SK-N-DZ (cell line): ENCODE measurements at places on chromosomes 11 and 22.

DNA sequence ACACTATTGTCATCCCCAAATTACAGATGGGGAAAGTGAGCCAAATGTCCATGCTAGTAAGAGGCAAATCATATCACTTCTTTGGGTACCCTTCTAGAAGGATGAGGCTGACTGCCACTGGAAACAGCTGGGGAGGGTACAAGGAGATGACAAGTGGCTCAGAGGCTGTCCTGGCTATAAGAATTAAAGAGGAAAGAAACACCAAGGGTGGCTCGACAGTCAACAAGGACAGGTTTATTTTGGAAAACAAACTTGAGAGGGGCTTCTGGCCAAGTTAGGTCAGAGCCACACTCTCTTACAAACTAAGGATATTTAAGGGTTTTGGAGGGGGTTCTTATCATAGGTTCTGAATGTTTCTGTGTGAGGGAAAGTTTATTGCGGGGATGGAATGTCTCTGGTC, 2.1 kb upstream of the MIF start:
- DNase-seq, result no peak

- no peak for DNase-seq
Observed at GRCh38 chr11:79102840-79103239, 338.0 kb downstream of the TENM4 start.

- DNase-seq, result no peak
Observed at GRCh38 chr11:119650251-119650650, 78.7 kb downstream of the NECTIN1 start.

- no peak for DNase-seq
Observed at GRCh38 chr11:86208572-86208971, 36.0 kb upstream of the EED start.

DNA sequence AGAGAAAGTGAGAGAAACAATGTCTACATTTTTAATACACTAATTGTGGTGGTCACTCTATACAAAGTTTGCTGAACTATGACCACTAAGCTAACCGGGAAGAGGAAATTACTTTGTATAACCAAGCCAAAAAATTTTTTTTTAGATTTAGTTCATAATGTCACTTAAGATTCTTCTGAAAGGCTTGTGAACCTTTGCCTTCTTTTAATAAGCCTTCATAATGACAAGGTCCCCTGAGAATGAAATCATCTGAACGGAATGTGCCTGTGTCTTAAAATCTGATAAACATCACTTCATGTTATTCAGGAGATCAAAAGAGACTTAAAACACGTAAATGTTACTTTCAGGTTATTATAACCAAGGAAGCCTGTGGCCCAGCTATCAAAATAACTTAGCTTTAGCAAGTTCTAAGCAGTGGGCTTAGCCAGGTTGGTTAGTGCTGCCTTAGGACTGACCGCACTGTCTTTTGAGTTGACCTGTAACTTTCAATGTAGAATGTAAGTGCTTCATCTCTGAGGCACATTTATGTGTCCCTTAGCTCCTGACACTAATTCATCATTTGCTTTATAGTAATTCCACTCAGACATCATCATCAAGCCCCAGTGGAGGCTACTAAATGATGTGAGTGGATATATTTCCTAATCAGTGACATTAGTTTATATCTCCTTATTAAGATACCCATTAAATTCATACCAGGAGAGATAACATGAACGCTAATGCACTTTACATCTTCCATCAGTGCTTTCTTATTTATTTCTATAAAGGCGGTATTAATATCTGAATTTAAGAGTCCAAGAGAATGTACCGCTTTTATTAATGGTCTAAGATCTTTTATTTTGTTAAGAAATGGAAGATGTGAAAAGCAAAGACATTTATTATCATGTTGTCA, 122.5 kb downstream of the WNT11 start:
- no peak for DNase-seq

GRCh38 chr11:94477624-94478023, 16.0 kb downstream of the MRE11 start:
- DNase-seq, result no peak

DNA sequence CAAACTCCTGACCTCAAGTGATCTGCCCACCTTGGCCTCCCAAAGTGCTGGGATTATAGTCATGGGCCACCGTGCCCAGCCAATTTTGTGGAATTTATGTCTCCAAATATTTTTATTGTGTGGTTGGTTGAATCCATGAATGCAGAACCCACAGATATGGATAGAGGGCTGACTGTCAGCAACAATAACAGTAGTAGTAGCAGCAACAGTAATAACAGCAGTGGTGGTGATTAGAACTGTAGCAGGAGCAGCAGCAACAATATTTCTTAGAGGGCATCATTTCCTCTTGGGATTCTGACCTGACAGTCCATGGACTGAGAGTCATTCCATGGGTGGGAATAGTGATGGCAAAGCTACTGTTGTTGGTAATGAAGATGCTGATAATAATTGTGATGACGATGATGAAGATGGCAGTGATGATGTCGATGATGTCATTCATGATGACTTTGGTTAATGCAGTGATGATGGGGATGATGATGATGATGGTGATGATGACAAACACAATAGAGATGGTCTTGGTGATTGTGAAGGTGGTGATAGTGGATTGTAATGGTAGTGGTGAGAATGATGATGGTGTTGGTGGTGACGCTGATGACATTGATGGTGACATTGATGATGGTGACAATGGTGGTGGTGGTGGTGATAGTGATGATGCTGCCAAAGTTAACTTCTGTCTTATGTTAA, 13.9 kb upstream of the CD82 start:
- DNase-seq, result no peak

- no peak for DNase-seq
Observed at GRCh38 chr22:17489101-17489500, 74.2 kb upstream of the SLC25A18 start.

- no peak for DNase-seq
Observed at GRCh38 chr11:76604626-76605241, 65.8 kb downstream of the LRRC32 start.

DNA sequence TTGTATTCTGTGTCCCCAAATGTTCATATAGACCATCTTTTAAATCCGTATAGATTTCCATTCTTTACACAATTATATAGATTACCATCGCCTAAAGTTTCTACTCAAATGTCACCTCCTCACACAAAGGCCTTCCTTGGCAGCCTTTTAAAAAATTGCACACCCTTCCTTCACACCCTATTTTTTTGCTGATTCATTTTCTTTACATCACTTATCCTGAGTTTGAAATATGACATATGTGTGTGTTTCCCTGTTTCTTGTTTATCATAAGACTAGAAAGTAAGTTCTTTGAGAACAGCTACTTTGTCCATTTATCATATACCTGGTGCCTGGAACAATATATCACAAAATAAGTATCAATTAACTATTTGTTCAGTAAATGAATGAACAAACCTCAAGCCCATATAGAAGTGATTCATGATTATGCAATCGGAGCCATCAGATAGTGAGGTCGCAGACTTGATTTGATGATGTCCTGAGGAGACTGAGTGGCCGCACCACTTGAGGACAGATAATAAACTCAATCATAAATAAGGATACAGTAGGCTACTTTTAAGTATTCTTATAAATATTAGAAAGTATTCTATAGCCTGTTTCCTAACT, 327.4 kb upstream of the ZC3H12C start:
- no peak for DNase-seq

- no peak for DNase-seq
Observed at GRCh38 chr11:117529816-117530215, 202.2 kb downstream of the CEP164 start.

DNA sequence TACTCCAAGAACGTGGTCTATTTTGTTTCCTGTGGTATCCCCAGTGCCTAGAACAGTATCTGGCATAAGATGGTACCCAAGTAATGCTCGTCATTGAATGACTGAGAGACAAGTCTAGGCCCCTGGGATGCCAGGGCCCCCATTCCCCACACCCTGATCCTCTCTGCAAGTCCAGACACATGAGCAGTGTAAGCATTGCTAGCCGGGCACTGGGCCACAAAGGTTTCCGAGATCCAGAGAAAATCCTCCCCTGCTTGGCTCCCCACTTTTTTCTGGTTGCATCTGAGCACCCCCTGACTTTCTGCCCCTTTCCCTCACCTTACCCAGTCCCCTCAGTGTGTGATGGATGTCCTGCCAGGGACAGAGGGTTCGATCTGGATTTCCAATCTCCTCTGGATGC, 160.1 kb upstream of the NECTIN1 start:
- DNase-seq, result no peak

- no peak for DNase-seq
Observed at GRCh38 chr11:78262691-78263090, 74.0 kb downstream of the USP35 start.

- no peak for DNase-seq
Observed at GRCh38 chr11:16511116-16512114, 155.1 kb upstream of the SOX6 start.

- no peak for DNase-seq
Observed at GRCh38 chr22:19519041-19519926, 4.9 kb downstream of the CLDN5 start.

GRCh38 chr22:45544588-45545170, 42.0 kb downstream of the FBLN1 start:
- no peak for DNase-seq

- no peak for DNase-seq
Observed at GRCh38 chr22:24513378-24514240, 18.5 kb downstream of the UPB1 start.

- no peak for DNase-seq
Observed at GRCh38 chr11:126083829-126084607, 21.4 kb upstream of the CDON start.

- no peak for DNase-seq
Observed at GRCh38 chr11:1297011-1297575, 12.3 kb downstream of the TOLLIP start.

DNA sequence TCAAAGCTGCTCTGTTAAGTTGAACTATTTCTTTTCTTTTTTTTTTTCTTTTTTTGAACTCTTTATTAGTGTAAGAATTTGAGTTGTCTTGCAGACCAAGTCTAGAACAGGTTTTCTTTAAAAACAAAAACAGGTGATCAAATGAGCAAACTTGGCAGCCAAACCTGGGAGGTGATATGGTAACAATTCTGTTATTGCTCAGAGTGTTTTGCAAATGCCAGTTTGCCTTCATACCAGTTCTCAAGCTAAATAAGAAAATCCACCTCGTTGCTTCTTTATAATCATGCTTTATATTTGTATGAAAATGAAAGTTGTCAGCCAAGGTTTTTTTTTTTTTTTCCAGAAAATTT, 76.9 kb downstream of the DEPDC5 start:
- DNase-seq, result no peak

DNA sequence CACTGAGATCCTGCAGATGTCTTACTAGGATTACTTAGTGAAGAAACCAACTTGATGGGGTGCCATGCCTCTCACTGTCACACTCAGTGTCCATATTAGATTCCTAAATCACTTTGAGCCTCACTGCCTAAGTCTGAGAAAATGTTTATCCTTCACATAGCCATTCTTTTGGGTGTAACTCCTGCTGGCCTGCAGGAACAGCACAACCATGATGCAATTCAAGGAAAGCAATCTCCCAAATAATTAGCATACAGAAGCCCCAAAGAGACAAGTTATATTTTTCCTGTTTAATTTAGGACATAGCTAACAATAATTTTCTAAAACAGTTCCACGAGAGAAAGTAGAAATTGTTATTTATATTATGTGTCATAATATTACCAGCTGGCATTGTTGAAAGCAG, 655.5 kb downstream of the KCNA4 start:
- DNase-seq, result no peak

DNA sequence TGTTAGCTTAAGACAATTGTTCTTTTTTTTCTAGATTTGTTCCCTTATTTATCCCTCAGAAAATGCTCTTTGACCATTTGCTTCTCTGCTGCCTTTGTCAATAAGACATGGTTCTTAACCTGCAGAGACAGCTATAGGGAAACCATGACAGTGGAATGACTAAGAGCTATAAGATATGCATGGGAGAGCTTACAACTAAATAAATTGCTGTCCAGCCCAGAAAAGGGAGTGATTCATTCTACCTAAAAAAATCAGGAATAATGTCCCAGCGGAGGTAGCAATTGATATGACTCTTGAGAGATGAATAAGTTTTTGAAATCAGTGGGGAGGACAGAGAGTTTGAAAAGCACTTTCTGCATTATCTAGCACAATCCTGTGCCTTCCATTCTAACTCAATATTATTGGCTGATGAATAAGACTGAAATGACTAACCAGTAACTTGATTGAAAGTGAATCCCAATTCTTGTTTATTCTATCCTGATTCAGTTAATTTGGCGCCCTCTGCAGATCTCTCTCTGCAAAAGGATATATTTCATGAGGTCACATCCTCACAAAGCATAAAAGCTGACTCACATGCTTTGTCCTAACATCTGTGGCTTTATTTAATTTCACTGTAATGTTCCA, 680.5 kb upstream of the API5 start:
- DNase-seq, result peak; percentile 36

GRCh38 chr11:128777369-128778011, 83.6 kb downstream of the FLI1 start:
- no peak for DNase-seq

- DNase-seq, result no peak
Observed at GRCh38 chr11:3859373-3859881, 4.0 kb downstream of the STIM1 start.

DNA sequence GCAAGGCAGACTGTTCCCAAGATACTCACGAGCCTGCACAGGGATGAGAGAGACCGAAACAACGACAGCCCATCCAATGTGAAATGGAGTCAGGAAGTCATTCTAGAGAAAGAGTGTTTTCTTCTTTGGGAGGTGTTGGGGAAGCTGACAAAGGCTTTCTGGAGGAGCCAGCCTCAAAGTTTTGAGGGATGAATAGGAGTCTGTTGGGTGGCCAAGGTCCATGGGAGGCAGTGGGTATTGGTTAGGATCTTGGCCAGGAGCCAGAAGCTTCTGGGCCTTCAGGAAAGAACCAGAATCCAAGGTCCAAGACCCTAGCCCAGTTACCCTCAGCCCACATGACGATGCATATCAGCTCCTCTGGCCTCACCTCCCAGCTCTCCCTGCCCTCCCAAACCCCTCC, 59.9 kb upstream of the SHISAL1 start:
- no peak for DNase-seq

GRCh38 chr11:114081641-114082414, 22.3 kb downstream of the ZBTB16 start:
- DNase-seq, result no peak

DNA sequence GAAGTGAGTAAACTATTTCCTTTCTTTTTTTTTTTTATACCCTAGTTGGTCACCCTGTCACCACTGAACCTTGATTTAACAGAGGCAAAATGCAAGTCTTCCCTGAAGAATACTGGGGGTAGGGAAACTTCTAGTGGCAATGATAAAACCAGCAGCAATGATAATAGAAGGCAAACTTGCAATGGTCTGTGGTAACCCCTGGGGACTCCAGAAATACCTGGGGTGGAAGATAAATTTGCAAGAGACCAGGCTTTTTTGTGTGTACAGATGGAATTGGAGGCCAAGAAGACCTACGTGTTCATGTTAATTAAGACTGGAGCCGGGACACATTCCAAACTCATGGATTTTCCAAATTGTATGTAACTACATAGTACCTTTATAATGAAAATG, 11.6 kb downstream of the APOL5 start:
- no peak for DNase-seq

GRCh38 chr22:47423266-47423665, 660.8 kb downstream of the TBC1D22A start:
- DNase-seq, result no peak

GRCh38 chr11:46492532-46492931, 101.0 kb upstream of the CHRM4 start:
- DNase-seq, result no peak
